GM18507 (cell line): ENCODE measurements at places on chromosomes 2 and 18.

- no peak for DNase-seq
Measured at GRCh38 chr2:95052804-95053479, 27.4 kb downstream of the MAL start.

GRCh38 chr2:222859786-222860612, 837 bp upstream of the ACSL3 start:
- DNase-seq, result no peak

DNA sequence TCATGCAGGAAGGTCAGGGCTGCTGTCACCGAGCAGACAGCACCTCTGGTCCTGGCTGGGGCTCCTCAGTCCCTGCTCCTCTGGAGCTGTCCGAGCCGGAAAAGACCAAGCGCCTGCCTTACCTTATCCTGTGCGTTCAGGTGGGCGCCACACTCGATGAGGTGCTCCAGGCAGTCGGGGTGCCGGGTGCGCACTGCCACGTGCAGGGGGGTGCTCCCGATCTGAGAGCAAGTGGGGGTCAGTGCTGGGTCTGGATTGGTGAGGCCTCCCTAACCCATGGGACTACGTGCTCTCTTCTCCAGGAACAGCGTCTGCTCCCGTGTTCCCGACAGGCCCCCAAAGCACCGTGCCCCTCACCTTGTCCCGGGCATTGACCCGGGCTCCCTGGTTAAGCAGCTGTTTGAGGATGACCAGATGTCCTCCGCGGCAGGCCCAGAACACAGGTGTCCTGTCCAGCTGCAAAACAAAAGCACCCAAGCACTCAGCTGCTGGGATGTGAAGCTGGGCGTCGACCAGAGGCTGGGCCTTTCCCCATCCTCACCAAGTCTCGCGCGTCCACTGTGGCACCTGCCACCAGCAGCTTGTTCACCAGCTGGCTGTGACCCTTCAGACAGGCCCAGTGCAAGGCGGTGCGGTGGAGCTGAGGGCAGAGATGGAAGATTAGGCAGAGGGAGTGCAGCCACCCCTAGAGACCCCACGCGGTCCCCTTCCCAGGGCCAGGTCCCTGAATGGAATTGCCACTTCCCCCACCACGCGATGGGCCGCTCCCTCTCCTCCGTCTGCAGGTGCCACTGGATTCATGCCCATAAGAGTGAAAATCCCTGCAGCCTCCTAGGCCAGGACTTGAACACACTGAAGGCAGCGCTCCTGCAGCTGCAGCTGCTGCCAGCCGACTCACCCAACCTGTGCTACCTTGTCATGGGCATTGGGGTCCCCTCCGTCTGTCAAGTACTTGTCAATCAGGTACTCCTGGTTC, 3.7 kb downstream of the ANKRD23 start:
- no peak for DNase-seq

DNA sequence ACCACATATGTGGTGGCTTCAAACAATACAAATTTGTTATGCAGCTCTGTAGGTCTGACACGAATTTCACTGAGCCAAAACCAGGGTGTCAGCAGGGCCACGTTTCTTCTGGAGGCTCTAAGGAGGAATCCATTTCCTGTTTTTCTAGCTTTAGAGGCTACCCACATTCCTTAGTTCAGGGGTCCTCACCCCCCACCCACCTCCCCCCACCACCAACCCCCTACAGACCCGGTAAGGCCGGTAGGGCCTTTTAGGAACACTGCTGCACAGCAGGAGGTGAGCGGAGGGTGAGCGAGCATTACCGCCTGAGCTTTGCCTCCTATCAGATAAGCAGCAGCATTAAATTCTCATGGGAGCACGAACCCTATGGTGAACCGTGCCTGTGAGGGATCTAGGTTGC, 10.6 kb upstream of the SLC39A10 start:
- DNase-seq, result no peak

GRCh38 chr18:69494841-69495240, 94.2 kb downstream of the DOK6 start:
- no peak for DNase-seq

DNA sequence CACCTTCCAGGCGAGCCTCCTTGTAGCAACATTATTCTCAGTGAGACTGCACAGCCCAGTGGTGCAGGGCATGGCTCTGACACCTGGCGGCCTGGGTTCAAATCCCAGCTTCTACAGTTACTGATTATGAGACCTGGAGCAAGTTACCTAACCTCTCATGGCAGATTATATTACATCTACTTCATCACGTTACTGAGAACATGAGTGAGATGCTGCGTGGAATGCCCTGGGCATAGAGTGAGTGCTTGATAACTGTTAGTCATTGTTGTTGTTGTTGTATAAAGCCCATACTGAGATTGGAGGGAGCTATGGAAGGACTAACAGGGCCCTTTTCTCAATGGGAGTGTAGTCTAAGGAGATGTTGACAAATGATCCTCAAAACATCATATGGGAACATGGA, 18.7 kb downstream of the PLCD4 start:
- no peak for DNase-seq

GRCh38 chr2:141331127-141331526, 799.7 kb downstream of the LRP1B start:
- no peak for DNase-seq

DNA sequence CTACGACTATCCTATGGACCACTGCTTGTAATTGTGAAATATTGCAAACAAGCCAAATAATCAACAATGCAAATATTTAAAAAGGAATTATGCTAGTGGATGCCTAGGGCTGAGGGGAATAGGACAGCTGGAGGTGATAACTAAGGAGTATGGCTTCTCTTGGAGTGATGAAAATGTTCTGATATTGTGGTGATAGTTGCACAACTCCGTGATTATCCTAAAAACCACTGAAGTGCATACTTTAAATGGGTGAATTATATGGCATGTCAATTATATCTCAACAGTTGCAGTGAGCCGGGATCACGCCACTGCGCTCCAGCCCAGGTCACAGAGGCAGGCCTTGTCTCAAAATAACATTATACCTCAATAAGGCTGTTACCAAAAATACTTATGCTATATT, 125.1 kb upstream of the SH3BP4 start:
- DNase-seq, result no peak

- DNase-seq, result no peak
Measured at GRCh38 chr2:68946117-68946516, 6.6 kb downstream of the GKN2 start.

DNA sequence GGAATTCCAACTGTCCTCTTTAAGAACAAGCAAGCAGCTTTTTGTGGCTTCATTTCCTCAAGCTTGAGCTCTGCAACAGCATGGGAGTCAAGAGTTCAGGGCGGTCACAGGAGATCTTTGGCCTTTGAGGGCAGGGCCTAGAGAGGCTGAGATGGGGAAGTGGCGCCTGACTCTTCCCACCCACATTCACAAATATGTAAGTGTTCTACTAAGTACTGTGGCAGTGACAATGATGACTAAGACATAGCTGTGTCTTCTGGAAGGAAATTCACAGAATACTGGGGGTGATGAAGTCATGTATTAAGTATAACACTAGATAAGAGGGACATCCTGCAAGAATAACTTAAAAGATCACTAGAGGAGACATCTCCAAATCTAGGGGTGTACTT, 15.0 kb downstream of the RND3 start:
- DNase-seq, result no peak

DNA sequence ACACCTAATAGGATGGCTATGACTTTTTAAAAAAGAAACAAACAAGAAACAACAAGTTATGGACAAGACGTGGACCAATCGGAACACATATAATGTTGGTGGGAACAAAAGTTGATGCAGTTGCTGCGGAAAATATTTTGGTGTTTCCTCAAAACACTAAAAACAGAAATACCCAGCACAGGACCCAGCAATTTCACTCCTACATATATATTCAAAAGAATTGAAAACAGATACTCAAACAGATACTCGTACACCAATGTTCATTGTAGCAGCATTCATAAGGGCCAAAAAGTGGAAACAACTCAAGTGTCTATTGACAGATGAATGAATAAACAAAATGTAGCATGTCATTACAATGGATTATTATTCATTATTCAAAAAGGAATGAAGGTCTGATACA, 12.1 kb downstream of the CCDC141 start:
- no peak for DNase-seq

GRCh38 chr2:9160732-9161131, 45.9 kb upstream of the ASAP2 start:
- no peak for DNase-seq

DNA sequence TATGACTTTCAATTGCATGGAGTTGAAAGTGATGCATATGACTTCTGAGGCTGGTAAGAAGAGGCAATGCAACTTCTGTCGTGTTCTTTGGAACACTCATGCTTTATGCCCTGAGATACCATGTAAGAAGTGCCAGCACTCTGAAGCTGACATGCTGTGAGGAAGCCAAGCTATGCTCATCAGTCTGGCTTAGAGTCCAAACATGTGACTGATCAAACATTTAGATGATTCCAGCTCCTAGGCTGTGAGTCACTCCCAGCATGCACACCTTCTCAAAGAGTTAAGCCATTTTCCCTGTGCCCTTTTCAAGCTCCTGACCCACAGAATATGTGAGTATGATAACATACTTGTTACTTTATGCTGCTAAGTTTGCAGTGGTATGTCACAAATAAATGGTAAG, 15.8 kb upstream of the VRK2 start:
- no peak for DNase-seq

GRCh38 chr2:112156152-112156986, 18.2 kb downstream of the FBLN7 start:
- no peak for DNase-seq

DNA sequence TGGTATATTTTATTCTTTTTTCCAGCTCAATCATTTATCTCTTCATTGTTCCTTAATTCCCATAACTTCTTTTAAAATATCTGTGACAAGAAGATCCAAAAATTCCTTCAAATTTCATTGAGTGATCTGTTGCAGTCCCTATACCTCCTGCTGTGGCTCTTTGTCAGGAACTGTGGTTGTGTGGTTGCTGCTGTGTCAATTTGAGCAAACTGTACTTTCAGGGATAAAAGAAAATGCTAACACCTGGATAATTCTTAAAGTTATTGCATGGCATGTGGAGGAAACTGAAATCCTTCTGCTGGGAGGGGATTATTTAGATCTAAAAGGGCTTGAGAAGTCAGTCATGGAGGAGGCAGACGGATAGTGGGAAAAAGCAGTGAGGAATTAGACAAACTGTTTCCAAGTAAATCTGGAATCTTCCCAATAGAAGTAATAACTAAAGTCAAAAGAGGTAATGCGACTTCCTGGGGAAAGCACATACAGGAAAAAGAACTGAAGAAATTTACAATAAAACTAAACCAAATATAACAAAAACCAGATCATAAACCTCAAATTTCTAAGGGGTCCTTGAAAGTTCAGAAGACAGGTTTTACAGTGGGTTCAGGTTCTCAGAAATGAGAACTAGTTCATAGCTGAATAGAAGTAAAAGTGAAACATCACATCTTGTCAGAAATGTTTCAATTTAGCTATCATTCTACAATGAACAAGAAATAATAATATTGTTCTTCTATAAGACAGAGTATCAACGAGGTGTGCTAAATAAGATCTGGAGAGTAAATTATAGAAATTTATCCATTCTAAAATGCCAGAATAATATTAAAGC, 33.5 kb upstream of the CD226 start:
- DNase-seq, result no peak

- DNase-seq, result no peak
Measured at GRCh38 chr2:212938144-212938793, 213.1 kb downstream of the IKZF2 start.

DNA sequence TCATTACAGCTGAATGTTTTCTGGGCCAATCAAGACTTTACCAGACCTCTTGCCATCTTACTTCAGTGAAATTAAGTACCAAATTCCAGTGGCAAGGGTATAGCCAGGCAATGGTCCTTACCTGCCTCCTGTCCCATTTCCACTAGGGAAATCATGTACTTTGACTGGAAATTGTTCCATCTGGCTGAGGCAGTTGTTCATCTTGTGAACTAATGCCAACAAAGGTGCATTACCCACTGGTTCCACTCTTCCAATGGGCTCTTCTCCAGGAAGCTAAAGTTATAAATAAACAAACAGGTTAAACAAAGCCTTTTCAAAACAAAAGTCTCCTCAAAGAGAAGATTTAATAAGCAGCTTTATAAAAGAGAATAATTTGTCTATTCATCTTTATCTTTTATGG, 80.7 kb upstream of the DNER start:
- DNase-seq, result no peak

- no peak for DNase-seq
Measured at GRCh38 chr18:42893977-42894376, 221.5 kb downstream of the RIT2 start.

DNA sequence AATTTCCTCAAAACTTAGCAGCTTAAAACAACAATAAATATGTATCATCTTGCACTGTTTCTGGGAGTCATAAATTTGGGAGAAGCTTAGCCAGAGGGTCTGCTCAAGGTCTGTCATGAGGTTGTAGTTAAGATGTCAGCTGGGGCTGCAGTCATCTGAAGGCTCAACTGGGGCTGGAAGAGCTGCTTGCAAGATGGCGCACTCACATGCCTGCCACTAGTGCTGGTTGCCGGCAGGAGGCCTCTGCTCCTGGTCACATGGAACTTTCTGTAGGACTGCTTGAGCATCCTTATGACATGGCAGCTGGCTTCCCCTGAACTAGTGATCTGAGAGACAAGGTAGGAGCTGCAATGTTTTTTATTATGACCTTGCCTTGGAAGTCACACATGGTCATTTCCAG, 215.5 kb upstream of the HAAO start:
- DNase-seq, result no peak

- DNase-seq, result no peak
Measured at GRCh38 chr2:207238831-207239701, 73.3 kb upstream of the KLF7 start.

- no peak for DNase-seq
Measured at GRCh38 chr2:8453904-8454302, 228.0 kb upstream of the ID2 start.

GRCh38 chr2:40760071-40760666, 308.3 kb upstream of the SLC8A1 start:
- no peak for DNase-seq

DNA sequence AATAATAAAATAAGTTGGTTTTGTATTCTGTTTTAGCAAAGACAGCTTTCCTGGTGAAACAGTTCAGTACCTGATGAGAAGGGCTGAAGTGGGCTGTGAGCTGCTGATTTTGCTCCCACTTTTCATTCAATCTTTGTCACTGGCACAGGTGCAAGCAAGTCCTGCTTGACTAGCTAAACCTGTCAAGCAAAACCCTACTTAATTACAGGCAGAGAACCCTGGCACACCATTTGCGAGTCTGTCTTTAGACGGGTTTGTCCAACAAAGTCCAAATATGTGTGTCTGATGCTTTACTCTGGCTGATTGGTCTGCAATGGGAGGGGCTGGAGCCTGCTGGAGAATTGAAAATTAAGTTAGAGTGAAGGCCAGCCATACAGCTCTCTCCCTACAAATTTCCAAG, 267.2 kb downstream of the EPHA4 start:
- DNase-seq, result no peak

GRCh38 chr2:20803226-20803682, 19.6 kb downstream of the LDAH start:
- DNase-seq, result no peak

- no peak for DNase-seq
Measured at GRCh38 chr2:86671337-86671981, 47.8 kb upstream of the RNF103 start.
